ENCODE measurements at places on chromosomes 3 and 15.

DNA sequence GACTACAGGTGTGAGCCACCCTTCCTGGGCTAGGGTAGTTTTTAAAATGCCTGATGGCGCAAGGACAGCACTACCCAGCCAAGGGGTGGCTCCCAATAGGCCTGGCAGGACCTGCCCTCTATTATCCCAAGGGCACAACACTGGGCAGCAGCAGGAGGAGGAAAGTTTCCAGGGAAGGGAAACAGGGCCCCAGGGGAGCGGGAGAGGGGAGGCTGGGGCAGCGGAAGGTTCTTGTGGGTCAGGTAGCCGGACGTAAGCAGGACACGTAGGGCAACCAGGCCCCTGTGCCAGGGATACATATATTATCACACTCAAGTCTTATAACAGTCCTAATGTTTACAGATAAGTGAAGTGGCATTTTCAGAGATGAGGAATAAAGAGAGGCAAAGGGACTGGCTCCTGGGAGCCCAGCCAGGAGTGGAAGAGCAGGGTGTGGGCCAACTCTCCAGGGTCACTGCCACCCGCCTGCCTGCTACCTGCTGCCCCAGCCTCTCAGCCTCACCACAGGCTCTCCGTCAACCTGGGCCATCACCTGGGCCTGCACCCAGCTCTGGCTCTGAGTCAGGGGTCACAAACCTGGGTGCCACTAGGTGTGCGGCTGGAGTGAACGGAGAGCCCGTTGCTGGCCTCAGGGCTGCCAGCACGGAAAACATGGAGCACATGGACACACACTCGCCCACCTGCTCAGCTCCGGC, 73.2 kb upstream of the SNRPA1 start:
- DNase-seq = no peak

DNA sequence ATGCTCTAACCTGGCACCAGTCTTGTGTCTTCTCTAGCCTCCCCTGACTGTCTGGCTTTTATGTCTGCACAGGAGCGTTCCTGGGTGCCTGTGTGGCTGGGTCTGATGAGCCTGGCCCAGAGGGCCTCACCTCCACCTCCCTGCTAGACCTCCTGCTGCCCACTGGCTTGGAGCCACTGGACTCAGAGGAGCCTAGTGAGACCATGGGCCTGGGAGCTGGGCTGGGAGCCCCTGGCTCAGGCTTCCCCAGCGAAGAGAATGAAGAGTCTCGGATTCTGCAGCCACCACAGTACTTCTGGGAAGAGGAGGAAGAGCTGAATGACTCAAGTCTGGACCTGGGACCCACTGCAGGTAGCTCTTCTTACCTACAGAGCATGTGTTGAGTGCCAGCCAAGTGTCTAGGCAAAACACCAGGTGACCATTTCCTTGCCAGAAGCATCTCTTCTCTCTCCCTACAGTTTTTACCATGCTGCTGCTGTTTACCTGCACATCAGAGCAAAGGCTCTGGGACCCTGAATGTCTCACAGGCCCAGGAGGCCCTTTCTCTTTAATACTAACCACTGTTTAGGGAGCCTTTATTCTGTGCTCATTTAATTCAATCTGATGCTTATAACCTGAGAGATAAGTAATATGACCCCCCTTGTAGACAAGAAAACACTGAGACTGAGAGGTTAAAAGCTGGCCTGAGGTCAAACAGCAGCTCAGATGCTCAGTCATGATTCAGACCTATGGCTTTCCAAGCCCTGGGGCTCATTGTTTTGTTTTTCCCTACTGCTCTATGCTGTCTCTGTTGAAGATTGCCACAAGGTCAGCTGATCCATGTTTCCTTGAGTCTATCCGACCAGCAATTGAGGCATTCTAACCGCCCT, 10.4 kb downstream of the PODXL2 start:
- no peak for DNase-seq

- DNase-seq = no peak
Measured at GRCh38 chr15:80202641-80203360, 49.2 kb downstream of the CTXND1 start.

- DNase-seq = no peak
Measured at GRCh38 chr3:87161013-87161412, 66.1 kb upstream of the CHMP2B start.

DNA sequence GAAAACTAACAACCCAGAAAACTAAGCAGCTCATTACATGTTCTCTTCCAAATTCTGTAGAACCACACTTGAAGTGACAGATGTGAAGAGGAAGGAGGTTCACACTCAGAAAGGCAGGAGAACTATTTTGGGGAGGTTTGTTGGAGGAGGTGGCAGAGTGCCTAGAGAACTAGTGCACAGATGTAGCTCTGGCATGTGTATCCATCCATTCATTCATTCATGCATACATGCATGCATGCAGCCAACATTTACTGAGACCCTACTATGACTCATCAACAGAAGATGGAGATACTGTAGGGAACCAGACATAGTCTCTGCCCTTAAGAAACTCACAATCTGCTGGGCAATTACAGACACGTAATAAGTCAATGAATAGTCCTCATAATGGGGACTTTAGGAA, 116.7 kb downstream of the ERC2 start:
- peak; percentile 31 for DNase-seq

DNA sequence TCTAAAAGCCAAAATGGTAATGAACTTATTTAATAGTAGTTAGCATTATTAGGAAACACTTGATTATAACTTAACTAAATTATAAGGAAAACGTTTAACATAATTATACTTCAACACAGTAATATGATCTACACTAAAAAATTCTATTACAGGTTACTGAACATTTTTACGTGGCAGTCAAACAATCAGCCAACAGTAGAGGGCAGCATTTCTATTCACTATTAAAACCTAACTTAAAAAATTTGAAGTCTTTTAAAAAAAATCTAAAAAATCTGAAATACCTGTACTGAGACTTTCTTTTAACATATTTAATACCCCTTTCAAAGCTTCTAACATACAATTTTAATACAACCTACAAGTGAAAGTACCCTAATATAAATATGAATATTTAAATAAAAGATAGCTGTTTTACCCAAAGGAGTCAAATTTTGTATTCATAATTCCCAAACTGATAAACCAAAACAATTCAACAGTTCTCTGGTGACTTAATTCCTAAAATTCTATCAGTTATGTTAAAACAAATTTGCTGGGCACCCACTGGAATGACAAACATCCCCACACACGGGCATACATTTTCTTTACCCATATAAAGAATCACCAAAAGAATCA, 41.5 kb downstream of the DLG1 start:
- DNase-seq = peak; percentile 19

DNA sequence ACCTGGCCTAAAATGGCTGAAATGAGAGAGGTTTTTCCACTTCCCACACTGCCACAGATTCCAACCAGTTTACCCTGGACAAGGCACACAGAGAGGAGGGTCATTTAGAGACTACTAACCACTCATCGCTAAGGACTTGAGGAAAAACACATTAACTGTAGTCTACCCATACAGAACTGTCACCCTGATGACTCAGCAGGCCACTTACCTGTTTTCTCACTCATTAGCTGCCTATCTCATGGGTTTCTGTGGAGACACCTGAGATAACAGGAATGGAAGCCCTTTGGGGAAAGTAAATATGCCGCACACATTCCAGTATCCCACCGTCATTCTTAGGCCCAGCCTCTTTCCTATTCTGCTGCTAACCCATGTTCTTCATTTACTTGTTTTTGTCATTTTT, 50.0 kb downstream of the ABCC5 start:
- DNase-seq = no peak

- no peak for DNase-seq
Measured at GRCh38 chr3:19644405-19644804, 289.6 kb downstream of the EFHB start.

GRCh38 chr3:125957674-125958510, 11.1 kb upstream of the ROPN1B start:
- DNase-seq = no peak

DNA sequence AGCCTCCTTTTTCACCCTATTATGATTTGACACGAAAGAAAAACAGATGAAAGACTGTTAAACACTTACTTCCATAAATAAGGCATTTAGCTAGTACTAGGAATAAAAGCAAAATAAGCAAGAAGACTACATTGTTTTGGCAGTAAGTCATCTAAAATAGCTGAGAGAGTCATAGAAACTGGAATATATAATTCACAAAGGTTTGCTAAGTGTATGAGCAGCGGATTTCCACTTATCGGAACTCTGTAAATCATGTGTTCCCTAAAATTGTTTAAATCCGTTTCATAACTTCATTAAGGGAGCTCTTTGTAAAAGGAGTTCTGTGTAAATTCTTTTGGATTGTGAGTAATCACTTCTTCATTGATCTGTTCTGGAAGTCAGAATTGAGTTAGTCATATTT, 202.5 kb upstream of the CBLB start:
- no peak for DNase-seq

DNA sequence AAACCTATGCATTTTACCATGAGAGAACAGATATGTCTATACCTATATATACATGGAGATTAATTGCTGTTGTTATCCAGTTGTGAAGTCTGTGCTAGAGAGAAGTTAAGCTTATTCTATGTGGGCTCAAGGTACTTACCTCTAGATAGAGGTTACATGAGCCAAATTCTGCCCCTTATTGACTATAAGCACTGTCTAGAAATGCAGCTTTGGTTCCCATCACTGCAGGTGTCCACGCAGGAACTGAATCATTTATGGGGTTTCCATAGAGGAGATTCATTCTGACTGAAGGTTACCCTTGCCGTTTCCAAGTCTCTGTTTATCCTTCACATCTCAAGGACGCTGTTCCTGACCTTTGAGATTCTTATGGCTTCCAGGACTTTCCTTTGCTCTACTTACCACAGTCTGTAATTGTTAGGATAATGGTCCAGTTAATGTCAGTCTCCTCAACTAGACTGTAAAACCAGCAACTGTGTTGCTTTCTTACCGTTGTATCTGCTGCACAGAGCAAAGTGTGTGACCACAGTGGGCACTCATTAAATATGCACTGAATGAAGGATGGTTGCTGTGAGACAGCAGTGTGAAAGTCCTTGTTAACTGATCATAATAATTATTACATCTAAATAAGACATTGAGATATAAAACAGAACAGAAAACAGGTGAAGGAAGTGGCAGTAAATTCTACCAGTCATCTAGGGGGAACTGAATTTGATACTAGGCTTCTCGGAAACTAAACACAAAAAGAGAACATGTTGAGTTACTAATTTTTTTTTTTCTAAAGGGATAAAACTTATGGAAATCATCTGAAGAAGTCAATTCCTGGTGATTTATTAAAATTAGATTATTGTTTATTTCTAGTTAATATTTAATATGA, 44.0 kb upstream of the BCL6 start:
- DNase-seq = no peak

- no peak for DNase-seq
Measured at GRCh38 chr3:174058804-174059203, 661.3 kb downstream of the NLGN1 start.

DNA sequence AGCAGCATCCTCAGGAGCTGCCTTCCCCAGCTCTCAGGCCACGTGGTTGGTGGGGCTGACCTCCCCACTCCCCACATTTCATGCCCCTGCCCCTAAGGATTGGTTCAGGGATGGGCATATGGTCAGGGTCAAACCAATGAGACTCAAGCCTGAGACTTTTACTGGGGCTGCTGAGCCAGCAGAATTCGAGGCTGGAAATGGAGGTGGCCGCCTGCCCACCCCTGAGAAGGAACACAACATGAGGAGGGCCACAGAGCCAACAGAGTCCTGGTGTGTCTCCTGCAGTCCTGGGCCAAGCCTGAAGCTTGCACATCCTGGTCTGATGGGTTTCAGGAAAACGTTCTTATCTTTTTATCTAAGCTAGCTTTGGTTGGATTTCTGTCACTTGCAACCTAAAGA, 5.9 kb downstream of the EHD4 start:
- no peak for DNase-seq

GRCh38 chr3:55521064-55521737, 34.1 kb upstream of the WNT5A start:
- no peak for DNase-seq

DNA sequence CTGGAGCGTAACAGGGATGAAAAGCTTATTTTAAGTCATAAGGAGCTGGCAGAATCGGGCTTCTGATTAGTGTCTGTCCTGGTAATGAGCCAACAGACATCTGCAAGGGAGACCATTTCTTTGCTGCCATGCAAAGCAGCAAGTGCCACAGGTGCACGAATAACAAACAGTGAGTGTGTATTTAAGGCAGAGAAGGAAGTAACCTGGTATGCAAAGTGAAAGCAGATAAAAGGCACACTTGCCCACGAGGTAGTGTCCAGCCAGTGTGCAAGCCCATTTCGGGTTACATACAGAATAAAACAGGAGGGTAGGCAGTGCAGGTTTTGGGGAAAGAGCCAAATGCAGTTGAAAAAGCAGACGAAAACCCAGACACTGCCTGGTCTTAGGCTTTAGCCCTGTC, 1153.7 kb downstream of the SI start:
- no peak for DNase-seq

GRCh38 chr15:68465861-68466560, 34.0 kb upstream of the ITGA11 start:
- no peak for DNase-seq

GRCh38 chr3:42742688-42743087, 30.4 kb downstream of the CCDC13 start:
- DNase-seq = no peak

DNA sequence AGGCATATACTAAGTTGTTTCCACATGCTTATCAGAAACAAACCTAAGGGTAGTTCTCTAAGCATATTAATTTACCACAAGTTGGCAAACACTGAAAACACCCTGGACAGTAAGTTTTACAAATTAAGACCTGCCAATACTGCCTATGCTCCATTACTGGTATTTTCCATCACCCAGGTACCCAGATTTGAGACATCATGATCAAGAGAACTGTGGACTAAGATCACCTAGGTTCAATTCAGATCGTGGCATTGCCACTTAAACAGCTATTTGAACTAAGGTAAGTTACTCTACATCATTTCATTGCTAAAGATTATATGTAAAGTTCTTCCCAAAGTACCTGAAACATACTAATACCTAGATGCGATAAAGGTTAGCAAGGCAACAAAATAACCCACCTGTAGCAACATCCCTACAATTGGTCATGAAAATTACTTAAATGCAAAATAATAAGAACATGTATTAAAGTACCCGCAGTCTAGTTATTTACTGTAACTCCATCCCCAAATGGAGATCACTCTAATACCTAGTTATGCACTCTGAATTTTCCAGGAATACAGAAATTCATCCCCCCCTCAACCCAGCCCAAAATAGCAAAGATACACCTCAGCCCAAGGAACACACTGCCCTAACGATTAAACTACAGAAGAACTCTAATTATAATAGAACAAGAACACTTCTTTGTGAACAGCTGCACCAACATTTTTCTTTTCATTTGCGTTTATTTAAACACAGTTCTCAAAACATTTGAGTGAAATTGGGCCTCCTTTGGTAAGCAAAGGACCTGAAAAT, 21.6 kb downstream of the TRA2B start:
- DNase-seq = no peak

- DNase-seq = peak; percentile 35
Measured at GRCh38 chr3:29453284-29454001, 172.6 kb downstream of the RBMS3 start.

- no peak for DNase-seq
Measured at GRCh38 chr15:48456134-48456533, 124.9 kb downstream of the DUT start.

GRCh38 chr3:25182794-25183193, 245.3 kb upstream of the RARB start:
- DNase-seq = no peak
